ENCODE measurements at places on chromosomes 12 and 14. TPM values are rescaled to one million over a fixed set of nuclear protein-coding genes. Genes with fewer than 3 reads are reported as not detected.
A peak's percentile ranks its signal among the peaks of the same experiment; 100 is the strongest.

SLC7A8 gene
- 58.5 TPM for total RNA-seq

PLEKHG7 gene
- 4.2 TPM for total RNA-seq

DNA sequence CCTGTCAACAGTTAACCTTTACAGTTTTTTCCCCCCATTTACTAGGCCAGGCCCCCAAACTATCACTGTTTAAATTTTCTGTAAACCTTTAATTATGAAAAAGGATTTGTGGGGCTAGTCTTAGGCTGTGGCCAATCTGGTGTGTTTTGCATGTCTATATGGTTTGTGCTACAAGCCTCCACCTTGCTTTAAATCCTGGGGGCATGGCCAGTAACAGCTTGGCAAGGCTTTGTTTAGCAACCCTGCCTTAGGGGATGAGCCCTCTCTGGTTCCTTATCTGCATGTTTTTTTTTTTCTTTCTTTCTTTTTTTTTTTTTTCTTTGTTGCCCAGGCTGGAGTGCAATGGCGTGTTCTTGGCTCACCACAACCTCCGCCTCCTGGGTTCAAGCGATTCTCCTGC lies 102.7 kb downstream of the KCNMB4 start:
- DNase-seq = no peak

GRCh38 chr12:104243551-104243950 lies 28.0 kb downstream of the TXNRD1 start:
- no peak for DNase-seq

DNA sequence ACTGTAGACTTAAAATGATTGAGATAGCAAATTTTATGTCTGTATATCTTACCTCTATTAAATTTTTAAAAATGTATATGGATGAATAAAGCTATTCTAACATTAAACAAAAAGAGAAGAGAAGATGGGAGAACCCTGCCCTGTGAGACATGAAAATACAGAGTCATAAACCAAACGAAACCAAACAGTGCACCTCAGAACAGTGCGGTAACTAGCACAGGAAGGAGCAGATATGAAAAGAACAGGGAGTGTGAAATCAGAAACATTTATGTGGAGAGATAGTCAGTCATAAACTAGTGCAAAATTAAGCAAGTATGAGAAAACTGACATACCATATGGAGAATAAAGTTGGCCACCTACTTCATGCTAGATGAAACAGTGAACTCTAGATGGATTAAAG lies 135.1 kb downstream of the ERC1 start:
- DNase-seq = no peak

GRCh38 chr12:88746386-88746785 lies 166.1 kb upstream of the KITLG start:
- DNase-seq = no peak

DNA sequence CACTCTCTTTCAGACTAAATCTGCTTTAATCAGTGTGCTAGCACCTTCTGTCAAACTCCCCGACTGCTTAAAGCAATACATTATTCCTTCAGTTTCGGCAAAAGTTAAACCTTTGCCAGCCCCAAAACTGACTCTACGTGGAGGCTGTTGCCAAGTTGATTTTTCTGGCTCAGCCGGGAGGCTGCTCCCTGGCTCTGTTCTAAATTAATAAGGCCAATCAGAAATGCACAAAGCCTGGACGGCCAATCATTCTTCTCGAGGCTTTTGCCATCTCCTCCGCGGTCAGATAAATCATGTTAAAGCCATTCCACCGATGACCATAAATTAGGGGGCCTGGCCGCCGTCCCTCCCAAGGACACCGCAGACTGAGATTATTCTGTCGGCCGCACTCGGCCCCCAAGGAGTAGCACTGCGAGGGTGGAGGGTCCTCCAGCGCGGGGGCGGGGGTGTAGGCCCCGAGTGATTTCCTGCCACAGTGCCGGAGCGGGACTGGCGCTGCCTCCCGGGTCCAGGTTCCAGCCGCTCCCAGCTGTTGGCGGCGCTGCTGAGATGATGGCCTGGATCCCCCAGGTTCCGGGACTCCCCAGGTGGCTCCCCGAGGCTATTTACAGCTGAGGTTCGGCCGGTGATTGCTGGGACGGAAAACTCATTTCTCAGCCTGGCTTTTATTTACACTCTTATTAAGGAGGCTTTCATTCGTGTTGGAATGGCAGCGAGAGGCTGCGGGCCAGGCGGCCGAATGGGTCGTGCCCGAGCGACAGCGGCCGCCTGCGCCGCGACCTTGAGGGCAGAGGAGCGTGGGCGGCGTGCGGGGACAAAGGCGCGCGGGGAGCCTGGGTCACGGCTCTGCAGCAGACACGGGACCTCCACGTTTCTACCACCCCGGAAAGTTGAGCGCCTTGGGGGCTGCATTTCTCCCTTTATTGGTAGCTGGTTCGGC lies 165.1 kb downstream of the MON2 start:
- DNase-seq = peak; percentile 60

DNA sequence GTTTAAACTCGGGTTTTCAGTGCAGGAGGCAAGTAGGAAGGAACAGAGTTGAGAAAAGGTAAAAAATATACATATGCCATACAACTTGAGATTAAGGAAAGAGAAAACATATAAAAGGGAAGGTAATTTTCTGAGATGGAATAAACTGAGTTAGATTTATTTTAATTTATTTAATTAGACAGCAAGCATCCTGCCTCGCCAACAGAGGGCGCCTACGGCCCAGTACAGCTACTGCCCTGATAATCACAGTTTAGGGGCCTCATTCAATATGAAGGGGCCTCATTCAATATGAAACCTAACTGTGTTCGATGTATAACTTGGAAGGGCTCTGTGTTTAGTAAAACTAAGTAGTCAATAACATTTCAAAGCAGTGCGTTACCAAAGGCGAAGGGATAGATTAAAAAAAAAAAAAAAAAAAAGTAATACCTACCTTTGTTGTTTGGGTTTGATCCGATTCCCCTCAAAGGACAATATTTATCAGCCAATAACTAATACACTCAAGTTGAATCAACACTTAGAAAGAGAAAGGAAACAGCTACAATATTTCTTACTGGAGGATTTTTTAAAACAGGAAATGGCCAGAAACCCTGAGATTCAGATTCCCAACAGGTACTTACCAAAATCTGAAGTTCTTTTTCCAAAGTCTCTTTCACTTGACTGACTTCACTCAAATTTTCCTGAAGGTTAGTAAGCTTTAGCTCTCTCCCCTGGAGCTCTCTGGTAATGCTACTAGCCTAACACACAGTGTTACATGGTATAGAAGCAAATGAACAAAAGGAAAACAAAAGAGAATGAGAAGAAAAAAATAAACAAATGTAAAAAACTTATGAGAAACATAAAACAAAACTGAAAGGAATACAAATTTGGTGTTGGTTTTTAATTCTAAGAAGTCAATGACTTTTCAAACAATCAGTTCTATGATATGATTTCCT lies 70.0 kb upstream of the VPS33A start:
- no peak for DNase-seq

PIANP gene
- total RNA-seq = 2.6 TPM

GABARAPL1 gene
- 58.3 TPM for total RNA-seq

DNA sequence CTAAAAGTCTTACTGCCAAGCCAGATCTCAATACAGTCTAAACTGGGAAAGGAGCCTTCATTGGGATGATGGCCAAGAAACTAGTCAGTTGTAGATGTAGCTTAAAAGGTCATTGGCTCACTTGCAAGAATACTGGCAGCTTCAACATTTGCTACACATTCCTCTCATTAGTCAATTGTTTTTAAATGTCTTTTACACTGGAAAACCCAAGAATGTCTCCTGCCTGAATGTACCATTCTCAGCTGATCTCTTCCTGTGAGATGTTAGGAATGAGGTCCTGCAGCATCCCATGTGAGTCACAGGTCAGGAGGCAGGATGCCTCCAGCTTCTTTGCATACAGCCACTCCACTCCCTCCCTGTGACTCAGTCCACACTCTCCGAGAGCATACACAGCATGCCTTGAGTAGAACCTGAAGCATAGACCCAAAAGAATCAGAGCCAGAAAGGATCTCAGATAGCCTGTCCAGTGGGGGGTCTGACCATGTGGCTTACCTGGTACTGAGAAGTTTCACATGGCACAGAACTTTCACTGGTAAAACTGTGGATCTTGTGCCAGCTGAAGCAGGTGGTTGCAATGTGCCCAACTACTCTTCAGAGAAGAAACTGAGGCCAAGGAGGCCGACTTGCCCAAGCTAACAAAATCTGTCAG lies 56.0 kb upstream of the HECTD1 start:
- peak; percentile 64 for DNase-seq

DNA sequence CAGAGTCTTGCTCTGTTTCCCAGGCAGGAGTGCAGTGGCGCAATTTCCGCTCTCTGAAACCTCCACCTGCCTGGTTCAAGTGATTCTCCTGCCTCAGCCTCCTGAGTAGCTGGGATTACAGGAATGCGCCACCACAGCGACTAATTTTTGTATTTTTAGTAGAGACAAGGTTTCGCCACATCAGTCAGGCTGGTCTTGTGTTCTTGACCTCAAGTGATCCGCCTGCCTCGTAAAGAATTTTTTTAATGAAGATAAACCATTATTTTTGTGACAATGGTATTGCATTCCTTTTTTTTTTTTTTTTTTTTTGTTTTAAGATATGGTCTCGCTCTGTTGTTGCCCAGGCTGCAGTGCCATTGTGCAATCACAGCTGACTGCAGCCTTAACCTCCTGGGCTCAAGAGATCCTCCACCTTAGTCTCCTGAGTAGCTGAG lies 25.8 kb downstream of the ACVR1B start:
- DNase-seq = no peak

DNA sequence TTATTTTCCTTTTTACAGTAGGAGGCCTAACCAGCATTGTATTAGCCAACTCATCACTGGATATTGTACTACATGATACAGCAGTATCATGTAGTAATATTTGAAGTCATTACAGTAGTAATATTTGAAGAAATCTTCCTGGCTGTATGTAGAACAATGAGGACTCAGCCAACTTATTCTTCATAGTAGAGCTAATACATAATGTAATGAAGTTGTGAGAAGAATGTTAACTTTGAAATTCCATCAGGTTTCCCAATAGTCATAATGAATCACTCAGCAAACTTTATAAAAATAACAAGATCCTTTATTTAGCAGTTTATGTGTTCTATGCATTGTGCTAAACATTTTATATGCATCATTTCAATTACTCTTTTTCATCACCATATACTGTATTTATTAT lies 61.8 kb downstream of the LRRK2 start:
- no peak for DNase-seq

GRCh38 chr12:111482462-111482861 lies 76.7 kb downstream of the SH2B3 start:
- DNase-seq = no peak

DNA sequence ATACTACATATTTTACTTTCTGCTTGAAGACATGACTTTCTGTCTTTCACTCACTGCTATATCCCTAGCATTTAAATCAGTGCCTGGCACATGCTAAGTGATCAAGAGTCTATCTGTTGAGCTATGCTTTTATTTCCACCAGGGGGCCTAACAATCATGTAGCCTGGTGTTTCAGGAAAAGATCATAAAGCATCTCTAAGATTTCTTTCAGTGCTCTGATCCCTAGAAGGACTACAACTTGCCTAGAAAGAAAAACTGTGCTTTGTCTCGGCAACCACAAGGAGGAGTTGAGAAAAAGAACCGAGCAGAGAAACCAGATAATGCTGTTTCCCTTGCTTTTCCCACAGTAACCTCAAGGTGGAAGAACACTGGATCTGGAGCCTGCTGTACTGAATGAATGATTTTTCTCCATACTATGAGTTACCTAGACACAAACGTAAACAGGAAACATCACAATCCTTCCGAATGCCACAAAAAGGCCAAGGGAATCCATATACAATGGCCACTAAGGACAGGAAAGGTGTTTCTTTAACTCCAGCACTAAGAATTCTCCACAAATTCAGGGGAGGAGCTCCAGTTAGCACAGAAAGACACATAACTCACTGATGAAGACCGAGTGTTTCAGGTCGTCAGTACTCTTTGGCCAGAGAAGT lies 1.2 kb downstream of the CRY1 start:
- DNase-seq = peak; percentile 67

GRCh38 chr12:79141776-79142175 lies 277.2 kb downstream of the SYT1 start:
- DNase-seq = no peak

DNA sequence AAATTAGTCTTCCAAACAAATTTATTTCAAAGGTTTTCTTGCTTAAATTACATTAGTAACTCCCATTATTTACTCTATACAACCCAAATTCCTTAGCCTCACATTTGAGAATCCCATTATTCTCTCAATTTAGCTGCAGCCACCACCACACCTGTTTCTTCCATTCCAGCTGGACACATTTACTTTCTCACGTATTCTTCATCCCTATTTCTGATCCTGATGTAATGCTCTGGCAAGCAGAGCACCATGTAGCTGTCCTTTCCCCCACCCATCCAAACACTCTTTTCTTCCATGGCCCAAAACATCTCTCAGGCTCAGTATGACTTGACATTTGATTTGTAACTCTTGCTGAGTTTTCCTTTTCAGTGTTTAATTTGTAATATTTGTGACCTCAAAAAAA lies 240.2 kb upstream of the CLEC14A start:
- no peak for DNase-seq

DNA sequence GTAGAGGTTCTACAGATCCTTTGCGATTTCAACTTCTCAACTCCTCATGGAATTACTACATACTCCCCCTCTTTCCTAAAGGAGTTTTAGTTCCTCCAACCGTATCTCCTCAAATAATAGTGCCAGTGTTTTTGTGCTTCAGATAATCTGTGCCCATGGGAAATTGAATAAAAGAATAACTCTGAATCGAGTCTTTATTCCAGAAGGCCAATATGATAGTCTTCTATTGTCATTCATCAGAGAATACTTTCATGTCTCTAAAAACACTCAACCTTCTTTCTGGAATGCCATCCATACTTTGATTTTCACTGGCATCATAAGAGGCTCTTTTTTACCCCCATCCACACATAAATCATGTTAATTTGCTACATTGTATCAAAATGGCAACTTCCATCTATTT lies 911.3 kb upstream of the USP15 start:
- no peak for DNase-seq

TSPAN11 gene
- 3.4 TPM for total RNA-seq

DNA sequence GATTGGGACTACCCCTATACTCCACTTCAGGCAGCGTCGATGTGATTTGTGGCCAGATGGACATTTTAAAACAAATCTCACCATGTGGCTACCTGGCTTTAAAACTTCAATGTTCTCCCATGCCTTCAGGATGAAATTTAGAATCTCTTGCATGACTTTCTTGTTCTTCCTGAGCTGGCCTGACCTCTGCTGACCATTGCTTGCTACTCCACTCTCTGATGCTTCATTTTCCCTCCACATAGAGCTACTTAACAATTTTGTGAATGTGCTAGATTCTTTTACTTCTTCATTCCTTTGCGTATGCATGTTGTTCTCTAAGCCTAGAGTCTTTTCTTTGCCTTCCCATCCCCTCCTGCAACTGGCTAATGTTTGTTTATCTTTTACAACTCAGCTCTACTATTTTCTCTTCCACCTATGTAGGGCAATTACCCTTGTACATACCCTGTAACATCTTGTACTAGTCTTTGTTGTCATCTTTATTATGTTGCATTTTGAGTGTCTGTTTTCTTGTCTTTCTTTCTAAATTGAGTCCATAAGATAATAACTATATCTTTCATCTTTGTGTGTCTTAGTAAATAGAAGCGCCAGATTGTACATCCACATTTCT lies 41.2 kb downstream of the YLPM1 start:
- DNase-seq = no peak

- peak; percentile 44 for DNase-seq
Observed at GRCh38 chr12:57454566-57455373, at the start of gene INHBE. Gene INHBE (plus strand): TSS chr12:57455307. CDS start chr12:57455537, 230 bp downstream.

- no peak for DNase-seq
Observed at GRCh38 chr14:90559811-90560492, 163.1 kb downstream of the CALM1 start.

GRCh38 chr14:31487886-31488285 lies at the start of gene GPR33:
Gene GPR33 (minus strand): TSS chr14:31488039. CDS start chr14:31483965, 4,074 bp downstream.
- no peak for DNase-seq

GRCh38 chr14:88129306-88130056 lies 124.5 kb downstream of the GPR65 start:
- no peak for DNase-seq

GRCh38 chr12:1593174-1594005 lies 991 bp downstream of the FBXL14 start:
- DNase-seq = peak; percentile 59
